Activated T-helper 2 cell treated with anti-CD3 and anti-CD28 coated beads, Interferon-gamma antibody, Interleukin-2, Interleukin-4, amounts not matched to agents 10 μg/mL and 5 μg/mL and 100 μg/mL, durations not matched to agents 14 hours and 24 hours and 36 hours (primary cell): ENCODE measurements at places on chromosomes 7 and 10. TPM values are rescaled to one million over a fixed set of nuclear protein-coding genes. Genes with fewer than 3 reads are reported as not detected.

Gene DGKB
- not detected in 2 replicates for total RNA-seq

Gene POLR2J
- total RNA-seq = 46.8 and 52.2 TPM in 2 replicates

Gene PGAM2
- 0.67 and 0.73 TPM in 2 replicates for total RNA-seq

Gene ANKRD30A
- total RNA-seq = not detected in 2 replicates

Gene TUBB8
- not detected in 2 replicates for total RNA-seq

GRCh38 chr10:13316635-13317311, 16.9 kb upstream of the PHYH start:
- DNase-seq = no peak
- no peak overlapping the region for H3K4me3 ChIP-seq
- H3K36me3 ChIP-seq = peaks cover 21% of the 10 kb centered on the region
- no peaks in the 10 kb centered on the region for H3K27me3 ChIP-seq
- H3K27ac ChIP-seq = no peak overlapping the region

GRCh38 chr10:64726466-64726865, 1205.3 kb downstream of the REEP3 start:
- no peaks in the 10 kb centered on the region for H3K36me3 ChIP-seq
- no peak overlapping the region for H3K27ac ChIP-seq
- no peak for DNase-seq
- H3K27me3 ChIP-seq = no peaks in the 10 kb centered on the region
- H3K4me1 ChIP-seq = no peaks in the 10 kb centered on the region

- no peak overlapping the region for H3K4me3 ChIP-seq
- no peaks in the 10 kb centered on the region for H3K36me3 ChIP-seq
- H3K4me1 ChIP-seq = no peaks in the 10 kb centered on the region
- no peaks in the 10 kb centered on the region for H3K27me3 ChIP-seq
- DNase-seq = no peak
These were observed 53.2 kb upstream of the TFEC start for GRCh38 chr7:116083796-116084195.

DNA sequence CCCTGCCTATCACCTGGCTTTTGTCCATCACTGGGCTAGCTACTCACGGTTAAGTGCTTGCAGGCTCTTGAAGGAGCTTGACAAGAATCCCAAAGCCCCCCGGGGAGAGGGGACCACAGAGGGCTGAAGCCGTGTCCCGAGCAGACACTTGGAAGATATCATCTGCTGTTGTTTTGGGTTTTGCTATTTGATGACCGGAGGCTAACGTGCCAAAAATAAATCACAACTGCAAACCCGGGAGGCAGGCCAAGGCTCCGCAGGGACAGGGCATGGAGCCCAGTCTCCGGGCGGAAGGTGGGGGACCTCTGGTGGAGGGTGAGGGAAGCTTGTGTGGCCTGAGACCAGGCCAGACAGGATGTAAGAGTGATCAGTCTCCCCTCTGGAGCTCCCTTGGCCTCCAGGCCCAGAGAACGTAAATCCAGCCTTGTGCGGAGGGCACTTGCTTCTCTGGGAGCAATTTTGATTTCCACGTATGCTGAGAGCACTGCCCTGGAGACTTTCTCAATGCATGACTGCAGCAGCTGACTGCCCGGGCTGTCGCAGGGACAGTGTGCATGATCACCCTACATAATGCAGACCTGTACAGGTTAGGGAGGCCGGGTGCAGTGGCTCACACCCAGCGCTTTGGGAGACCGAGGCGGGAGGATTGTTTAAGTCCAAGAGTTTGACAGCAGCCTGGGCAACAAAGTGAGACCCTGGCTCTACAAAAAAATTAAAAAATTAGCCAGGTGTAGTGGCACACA, at the start of gene PHKG1:
PHKG1 (minus strand) TSS at position 164 of the 743 bp plus-strand sequence. CDS start 4,011 bp downstream, outside the sequence.
- H3K36me3 ChIP-seq = peaks cover 12% of the 10 kb centered on the region
- no peaks in the 10 kb centered on the region for H3K27me3 ChIP-seq
- H3K4me3 ChIP-seq = no peak within 1 kb of the TSS
- H3K4me1 ChIP-seq = no peaks in the 10 kb centered on the region

- DNase-seq = no peak
- no peak overlapping the region for H3K4me3 ChIP-seq
- no peaks in the 10 kb centered on the region for H3K36me3 ChIP-seq
- peaks cover 30% of the 10 kb centered on the region for H3K4me1 ChIP-seq
- H3K27ac ChIP-seq = no peak overlapping the region
These were observed 168.0 kb downstream of the PTPN20 start for GRCh38 chr10:47079204-47079580.

DNA sequence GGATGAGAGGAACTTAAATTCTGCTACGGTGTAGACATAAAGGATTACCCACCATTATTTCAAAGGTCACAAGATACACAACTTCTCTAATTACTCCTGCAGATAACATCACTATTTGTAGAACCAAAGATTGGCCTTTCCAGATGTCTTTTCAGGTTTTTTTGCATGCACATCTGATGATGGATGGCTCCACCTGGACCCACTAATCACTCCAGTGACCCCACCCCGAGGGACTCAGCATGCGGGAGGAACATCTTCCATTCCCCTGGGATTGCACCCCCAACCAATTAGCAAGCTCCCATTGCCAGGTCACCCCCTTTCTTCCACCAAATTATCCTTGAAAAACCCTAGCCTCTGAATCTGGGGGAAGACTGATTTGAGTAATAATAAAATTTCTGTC, 608.9 kb downstream of the CNTNAP2 start:
- H3K27ac ChIP-seq = no peak overlapping the region
- H3K36me3 ChIP-seq = no peaks in the 10 kb centered on the region
- no peaks in the 10 kb centered on the region for H3K27me3 ChIP-seq
- H3K4me1 ChIP-seq = no peaks in the 10 kb centered on the region
- no peak overlapping the region for H3K4me3 ChIP-seq

- DNase-seq = no peak
- no peak overlapping the region for H3K4me3 ChIP-seq
- H3K27me3 ChIP-seq = peaks cover 30% of the 10 kb centered on the region
- H3K36me3 ChIP-seq = no peaks in the 10 kb centered on the region
- H3K4me1 ChIP-seq = no peaks in the 10 kb centered on the region
These were observed 90.4 kb upstream of the FAM171A1 start for GRCh38 chr10:15461353-15462108.

DNA sequence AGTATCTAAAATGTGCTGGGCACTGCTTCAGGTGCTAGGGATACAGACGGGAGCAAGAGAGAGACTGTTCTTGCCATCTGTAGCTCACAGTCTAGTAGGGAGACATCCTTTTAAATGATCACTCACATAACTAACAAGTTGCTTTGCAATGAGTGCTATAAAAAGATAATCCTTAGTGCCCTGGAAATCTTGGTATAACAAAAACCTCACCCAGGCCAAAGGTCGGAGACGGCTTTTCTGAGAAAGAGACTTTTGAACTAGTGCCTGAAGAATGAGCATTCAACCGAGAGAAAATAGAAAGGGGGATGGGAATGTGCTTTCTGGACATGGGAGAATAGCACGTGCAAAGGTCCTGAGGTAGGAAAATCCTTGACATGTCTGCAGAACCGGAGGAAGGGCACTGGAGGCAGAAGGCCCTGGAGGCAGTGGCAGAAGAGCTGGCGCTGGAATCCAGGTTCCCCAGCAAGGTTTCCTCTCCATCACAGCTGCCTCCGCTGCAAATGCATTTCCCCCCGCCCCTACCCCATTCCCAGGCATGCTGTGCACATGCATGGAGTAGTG, 89.4 kb downstream of the COL13A1 start:
- H3K4me3 ChIP-seq = no peak overlapping the region
- DNase-seq = no peak
- H3K27ac ChIP-seq = no peak overlapping the region
- H3K27me3 ChIP-seq = no peaks in the 10 kb centered on the region
- H3K36me3 ChIP-seq = no peaks in the 10 kb centered on the region

DNA sequence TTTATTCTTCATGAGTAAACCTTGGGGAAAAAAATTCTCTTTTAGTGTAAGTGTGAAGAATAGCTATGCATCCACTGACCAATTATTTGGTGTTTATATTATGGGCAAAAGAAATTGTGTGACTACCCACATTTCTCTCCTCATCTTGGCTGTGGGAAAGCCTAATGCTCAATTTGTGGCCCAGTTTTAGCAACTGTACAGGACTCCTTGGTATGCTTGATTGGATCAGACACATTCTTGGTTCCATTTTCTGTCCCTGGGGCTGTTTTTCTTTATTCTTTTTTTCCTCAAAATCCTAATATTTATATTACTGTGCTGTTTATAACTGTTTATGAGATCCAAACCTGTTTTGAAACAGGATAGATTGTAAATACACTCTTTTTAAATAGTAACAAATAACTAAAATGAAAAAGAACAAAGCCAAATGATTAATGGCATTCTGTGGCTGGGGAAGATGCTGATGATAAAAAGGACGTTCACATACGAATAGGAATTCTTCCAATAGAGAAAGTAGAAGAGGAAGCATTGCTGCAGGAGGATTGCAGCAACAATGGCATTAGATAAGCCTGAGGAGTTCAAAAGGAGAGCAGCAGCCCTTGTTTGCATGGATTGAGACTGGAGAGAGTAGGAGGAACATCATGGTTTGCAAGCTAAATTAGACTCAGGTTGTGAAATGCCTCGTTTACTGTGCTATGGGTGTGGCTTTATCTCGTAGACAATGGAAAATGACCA, 580.5 kb downstream of the INHBA start:
- no peaks in the 10 kb centered on the region for H3K4me1 ChIP-seq
- DNase-seq = no peak
- no peaks in the 10 kb centered on the region for H3K27me3 ChIP-seq
- no peak overlapping the region for H3K27ac ChIP-seq
- no peak overlapping the region for H3K4me3 ChIP-seq

GRCh38 chr7:105346593-105347322, 42.0 kb downstream of the SRPK2 start:
- peaks cover 39% of the 10 kb centered on the region for H3K4me1 ChIP-seq
- H3K4me3 ChIP-seq = peak overlapping the region; percentile 17
- no peaks in the 10 kb centered on the region for H3K27me3 ChIP-seq
- H3K36me3 ChIP-seq = no peaks in the 10 kb centered on the region

DNA sequence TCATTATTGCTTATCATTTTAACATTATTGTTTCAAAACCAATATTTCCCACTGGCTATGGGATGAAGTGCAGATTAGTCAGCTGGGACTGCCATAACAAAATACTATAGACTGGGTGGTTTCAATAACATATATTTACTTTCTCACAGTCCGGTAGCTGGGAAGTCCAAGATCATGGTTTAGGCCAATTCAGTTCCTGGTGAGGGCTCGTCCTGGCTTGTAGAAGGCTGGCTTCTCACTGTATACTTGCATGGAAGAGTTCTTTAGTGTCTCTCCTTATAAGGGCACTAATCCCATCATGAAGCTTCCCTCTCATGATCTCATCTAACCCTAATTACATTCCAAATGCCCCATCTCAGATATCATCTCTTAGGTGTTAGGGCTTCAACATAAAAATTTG, 101.3 kb downstream of the CHRM2 start:
- H3K27me3 ChIP-seq = no peaks in the 10 kb centered on the region
- no peak overlapping the region for H3K27ac ChIP-seq
- no peak for DNase-seq
- no peaks in the 10 kb centered on the region for H3K36me3 ChIP-seq
- H3K4me1 ChIP-seq = no peaks in the 10 kb centered on the region

DNA sequence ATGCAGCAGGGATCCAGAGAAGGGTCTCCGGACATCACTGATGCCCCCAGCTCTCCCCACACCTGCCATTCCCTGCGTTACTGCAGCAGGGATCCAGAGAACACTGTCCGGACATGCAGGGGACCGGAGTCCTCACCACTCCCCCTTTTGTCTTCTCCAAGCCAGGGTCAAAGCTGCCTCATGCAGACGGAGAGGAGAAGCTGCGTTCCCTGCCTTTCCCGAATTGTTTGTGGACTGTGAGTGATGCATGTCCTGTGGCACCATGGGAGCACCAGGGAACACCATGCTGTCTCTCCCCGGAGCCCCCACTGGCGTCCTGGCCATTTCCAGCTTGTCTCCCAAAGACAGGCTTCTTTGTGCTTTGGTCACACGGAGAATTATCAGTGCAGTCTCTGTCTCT, 599.7 kb downstream of the PTPRN2 start:
- H3K27me3 ChIP-seq = no peaks in the 10 kb centered on the region
- H3K27ac ChIP-seq = no peak overlapping the region
- DNase-seq = no peak
- no peaks in the 10 kb centered on the region for H3K4me1 ChIP-seq

- no peaks in the 10 kb centered on the region for H3K4me1 ChIP-seq
- no peaks in the 10 kb centered on the region for H3K27me3 ChIP-seq
- H3K27ac ChIP-seq = no peak overlapping the region
- no peaks in the 10 kb centered on the region for H3K36me3 ChIP-seq
- H3K4me3 ChIP-seq = no peak overlapping the region
These were observed 38.3 kb downstream of the TSPAN15 start for GRCh38 chr10:69489506-69490090.

DNA sequence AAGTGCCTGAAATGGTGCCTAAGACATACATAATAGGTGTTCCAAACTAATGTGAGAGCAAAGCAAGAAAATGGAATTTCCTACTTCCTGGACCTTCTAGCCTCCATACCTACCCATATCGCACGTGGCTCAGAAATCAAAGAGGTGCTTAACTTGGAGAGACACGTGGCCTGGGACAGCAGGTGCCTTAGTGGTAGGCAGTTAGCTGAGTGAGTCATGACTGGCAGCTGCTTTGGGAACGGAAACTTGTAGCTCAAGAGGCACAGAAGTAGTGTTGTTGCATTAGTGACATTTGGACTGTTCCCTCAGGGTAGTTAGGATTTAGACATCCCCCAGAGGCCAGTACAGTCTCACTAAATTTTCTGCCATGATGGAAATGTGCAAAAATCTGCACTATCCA, 12.0 kb upstream of the BMPER start:
- H3K4me1 ChIP-seq = peaks cover 6% of the 10 kb centered on the region
- no peak overlapping the region for H3K4me3 ChIP-seq
- no peaks in the 10 kb centered on the region for H3K36me3 ChIP-seq

DNA sequence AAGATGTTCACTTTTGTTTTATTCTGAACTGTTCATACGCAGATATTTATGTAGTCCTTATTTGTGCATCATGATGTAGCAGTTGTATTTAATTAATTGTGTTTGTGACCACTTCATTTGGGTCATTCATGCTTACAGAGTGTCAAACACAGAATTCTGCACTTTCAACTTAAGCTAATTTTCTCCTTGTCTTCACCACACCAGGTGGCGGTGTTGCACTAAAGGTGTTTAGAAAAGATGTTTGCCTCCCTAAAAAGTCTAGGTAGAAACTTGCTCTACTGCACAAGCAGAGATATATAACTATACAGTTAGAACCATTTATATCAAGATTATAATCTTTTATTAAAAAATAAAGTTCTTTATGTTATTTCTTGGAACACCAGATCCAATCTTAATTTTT, 1.3 kb upstream of the TAS2R38 start:
- peaks cover 7% of the 10 kb centered on the region for H3K4me1 ChIP-seq
- H3K4me3 ChIP-seq = no peak overlapping the region
- no peak overlapping the region for H3K27ac ChIP-seq
- no peak for DNase-seq
- no peaks in the 10 kb centered on the region for H3K36me3 ChIP-seq
- no peaks in the 10 kb centered on the region for H3K27me3 ChIP-seq

GRCh38 chr7:99997545-99998137, 17.8 kb upstream of the ZKSCAN1 start:
- H3K27ac ChIP-seq = peak overlapping the region; percentile 83
- H3K36me3 ChIP-seq = no peaks in the 10 kb centered on the region
- H3K27me3 ChIP-seq = no peaks in the 10 kb centered on the region
